Cardiac muscle cell (in vitro differentiated cells and primary cell): ENCODE measurements at places on chromosomes 5 and 9.

DNA sequence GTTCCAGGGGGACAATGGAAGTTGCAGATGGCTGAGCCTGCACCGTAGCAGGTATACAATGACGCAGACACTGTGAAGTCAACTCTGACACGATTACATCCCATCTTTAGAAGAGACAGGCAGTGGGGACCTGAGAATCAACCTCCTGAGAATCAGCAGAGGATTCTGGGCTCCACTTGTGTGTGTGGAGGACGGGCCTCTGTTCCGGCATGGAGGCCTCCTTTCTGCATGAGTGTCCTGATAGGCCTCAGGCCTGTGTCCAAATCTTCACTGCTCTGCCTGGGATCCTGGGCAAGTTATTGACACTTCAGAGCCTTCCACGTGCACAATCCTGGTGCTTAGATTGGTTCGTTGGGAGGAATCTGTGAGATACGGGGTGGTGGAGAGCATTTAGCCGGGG, 151.2 kb upstream of the COL5A1 start:
- DNase-seq = no peak

DNA sequence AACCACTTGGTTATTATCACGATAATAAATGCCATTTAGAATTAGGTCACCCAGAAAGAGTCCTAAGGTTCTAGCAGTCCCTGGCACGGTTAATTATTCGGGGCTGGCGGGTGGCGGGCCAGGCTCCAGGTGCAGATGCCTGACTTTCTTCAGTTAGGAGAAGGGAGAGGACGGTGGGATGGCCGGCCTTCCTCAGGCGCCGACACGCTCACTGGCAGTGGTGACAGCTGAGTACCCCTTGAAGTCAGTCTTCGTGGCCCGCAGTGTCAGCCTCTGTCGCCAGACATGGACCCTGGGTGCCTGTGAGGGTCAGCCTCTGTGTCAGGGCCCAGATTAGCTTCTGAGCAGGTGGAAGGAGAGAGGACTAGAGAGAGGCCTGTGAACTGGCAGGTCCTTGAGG, 21.1 kb upstream of the EXOC3 start:
- no peak for DNase-seq

GRCh38 chr5:116652196-116652729, 77.6 kb upstream of the SEMA6A start:
- DNase-seq = peak; percentile 90

DNA sequence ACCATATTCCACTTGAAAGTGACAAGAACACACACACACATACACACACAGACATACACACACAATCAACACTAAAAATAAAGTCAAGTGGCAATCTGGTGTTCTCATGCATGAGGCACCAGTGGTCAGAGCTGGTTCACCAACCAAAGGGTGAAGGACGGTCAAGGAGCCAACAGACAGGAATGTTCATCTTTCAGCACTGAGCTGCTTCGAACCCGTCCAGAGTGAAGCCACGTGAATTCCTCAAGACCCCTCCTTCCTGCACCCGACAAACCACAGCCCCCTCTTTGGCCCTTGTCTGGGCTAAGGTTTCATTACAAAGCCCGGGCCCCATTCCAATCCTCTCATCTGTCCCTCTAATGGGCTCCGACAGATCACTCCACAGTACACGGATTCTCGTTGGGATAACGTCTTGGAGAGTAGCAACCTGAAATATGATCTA, 84.5 kb upstream of the SMIM23 start:
- DNase-seq = peak; percentile 51

DNA sequence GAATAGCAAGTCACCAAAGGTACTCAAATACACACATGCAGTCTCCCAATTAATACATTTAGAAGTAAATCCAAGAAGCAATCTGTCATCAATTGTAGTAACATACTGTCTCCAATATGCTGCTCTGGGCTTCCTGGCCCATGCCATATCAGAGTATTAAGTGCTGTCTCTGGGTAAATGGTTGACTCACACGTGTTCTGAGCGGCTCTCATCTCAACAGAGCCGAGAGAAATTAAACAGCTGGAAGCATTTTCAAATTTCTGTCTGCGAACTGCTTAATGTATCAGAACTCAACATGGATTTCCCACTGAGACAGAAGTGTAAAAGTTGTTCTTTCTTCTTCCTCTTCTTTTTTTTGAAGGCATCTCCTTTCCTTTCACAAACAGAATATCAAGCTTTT, 247.3 kb upstream of the TAS2R1 start:
- peak; percentile 46 for DNase-seq

GRCh38 chr5:172918421-172919371, 40.5 kb upstream of the RPL26L1 start:
- no peak for DNase-seq

DNA sequence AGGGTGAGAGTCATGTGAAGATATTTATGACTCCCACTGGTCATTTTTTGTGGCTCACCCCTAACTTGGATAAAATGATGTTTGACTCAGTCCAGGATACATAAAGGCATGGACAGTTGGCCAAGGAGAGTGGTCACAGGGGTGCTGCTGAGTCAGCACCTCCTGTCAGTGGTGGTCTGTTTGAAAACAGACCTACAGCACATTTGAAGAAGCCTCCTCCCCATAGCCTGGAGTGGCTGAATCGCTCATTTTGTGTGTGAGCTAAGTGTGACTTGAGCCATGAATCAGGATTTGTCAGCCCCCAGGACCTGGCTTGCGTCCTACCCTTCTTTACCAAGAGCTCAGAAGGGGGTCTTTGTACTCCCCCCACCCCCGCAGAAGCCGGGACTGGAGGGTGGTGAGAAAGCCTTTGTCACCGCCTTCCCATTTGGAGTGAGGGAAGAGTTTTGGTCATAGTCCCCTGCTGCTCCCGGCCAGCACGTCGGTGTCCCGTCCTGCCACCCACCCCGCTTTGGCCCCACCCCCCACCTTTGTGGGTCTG, 35.6 kb downstream of the TRIO start:
- DNase-seq = peak; percentile 74

DNA sequence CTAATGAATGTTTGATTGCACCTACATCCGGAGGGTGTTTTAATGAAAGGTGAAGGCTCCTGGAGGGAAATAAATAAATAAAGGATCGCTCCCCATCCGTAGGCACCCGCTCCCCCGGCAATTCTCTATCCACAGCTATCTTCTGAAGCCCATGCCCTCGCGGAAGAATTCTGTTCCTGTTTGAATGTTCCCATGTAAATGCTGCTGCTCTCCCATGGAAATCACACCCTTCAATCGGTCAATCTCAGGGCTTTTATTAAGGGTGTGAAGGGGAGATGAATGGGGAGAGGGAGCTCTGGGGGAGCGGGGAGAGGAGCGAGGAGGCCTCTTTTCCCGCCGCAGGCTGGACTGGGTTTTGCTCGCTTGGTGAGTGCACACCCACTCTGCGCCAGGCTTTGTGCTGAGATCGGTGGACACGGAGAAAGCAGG, 21.1 kb upstream of the ARAP3 start:
- DNase-seq = no peak

GRCh38 chr5:65816729-65817128, 94.7 kb downstream of the NLN start:
- DNase-seq = no peak

- DNase-seq = peak; percentile 77
Observed at GRCh38 chr9:91187965-91188344, 173.8 kb downstream of the AUH start.

DNA sequence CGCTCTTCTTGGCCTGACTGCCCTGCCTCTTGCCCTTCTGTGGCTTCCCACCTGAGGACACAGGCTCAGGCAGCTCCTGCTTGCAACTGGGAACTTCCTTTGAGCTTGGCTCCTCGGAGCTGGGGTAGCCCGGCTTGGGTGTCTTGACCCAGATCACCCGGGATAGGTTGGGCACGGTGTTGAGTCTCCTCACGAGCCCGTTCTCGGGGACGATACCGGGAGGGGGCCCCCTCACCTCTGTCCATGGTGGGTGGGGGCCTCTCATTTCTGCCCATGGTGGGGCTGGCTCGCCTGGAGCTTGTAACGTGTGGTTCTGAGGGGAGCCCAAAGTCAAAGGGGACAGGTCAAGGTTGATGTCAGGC, 7.8 kb upstream of the DDX41 start:
- no peak for DNase-seq

DNA sequence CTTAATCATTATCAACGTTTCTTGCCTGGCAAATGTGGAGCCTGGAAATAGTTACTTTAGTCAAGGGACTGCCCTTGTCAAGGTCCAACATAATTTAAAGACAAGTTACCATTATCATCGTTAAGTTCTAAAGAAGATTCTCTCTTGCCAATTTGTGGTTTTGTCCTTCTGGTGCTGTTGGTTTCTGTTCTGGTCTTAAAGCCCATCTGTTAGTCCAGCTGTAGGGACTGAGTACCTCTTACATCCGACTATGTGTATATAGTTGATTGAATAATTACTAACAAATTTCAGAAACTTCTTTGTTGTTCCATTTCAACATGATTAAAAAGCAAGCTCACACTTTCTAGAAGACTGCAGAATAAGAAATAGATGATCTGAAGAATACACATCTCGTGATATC, 1854.9 kb downstream of the MAT2B start:
- DNase-seq = no peak
